ENCODE measurements at places on chromosomes 4 and X.

GRCh38 chrX:15718283-15718970, 19.6 kb upstream of the CA5B start:
- no peak for DNase-seq

GRCh38 chr4:39732728-39733127, 34.8 kb downstream of the UBE2K start:
- DNase-seq, result no peak

DNA sequence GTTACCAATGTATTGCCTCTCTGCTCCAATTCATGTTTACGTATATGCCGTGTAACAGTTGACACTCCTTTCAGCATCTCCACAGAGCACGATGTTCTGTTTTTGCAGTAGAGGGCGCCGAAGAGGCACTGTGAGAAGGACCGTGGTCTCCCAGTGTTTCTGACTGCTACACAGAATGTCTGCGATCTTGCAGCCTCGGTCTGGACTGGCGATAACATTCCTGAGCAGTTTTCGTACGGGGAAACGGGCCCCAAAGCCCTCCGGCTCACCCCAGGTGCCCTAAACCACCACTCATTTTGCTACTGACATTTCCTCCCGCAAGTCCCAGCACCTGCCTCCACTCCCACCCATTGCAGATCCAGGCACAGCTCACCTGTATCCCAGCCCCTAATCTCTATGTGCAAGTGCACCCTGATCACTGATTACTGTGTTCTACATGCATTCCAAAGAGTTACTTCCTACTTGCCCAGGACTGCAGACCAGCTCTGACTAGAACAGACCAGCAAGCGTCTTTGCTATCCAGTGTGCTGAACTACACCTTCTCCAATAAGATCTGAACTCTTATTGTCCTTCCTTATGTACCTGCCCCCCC, 12.4 kb upstream of the NFXL1 start:
- peak; percentile 64 for DNase-seq

- DNase-seq, result no peak
Observed at GRCh38 chr4:138251938-138252337, 9.8 kb upstream of the SLC7A11 start.

- DNase-seq, result no peak
Observed at GRCh38 chrX:154011376-154012335, 8.0 kb downstream of the IRAK1 start.

- DNase-seq, result no peak
Observed at GRCh38 chr4:105130945-105131344, 15.7 kb upstream of the TET2 start.

GRCh38 chrX:22788221-22788620, 211.5 kb upstream of the DDX53 start:
- no peak for DNase-seq

DNA sequence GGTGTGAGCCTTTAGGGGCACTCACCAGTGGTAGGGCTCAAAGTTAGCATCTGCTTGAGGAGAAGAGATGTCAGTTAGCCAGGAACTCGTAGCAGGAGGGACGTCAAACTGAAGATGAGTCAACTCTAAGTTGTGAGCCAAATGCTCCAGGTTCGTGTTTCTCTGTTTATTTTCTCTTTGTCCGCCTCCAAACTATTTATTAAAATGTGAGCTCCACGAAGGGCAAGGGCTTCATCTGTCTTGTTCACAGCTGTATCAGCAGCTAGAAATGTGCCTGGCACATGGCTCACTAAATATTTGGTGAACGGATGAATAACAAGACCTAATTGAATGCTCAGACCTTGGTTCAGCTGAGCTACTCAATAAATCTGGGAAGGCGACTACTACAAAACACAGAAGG, 248.9 kb downstream of the BCOR start:
- no peak for DNase-seq

DNA sequence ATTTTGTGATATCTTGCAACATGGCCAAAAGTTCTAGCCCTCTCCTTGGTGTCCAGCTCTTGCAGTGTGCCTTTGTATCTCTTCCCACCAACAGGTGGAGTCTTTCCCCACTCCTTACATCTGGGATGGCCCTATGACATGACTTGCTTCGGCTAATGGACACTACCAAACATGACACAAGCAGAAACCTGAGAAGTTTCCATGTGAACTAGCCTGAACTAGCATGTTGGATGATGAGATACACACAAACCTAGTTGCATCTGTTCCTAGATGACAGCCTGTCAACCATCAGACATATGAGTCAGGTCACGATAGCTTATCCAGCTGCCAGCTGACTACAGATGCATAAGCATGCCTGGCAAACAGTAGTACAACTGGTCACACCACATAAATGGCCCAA, 207.5 kb upstream of the FTHL17 start:
- DNase-seq, result no peak

DNA sequence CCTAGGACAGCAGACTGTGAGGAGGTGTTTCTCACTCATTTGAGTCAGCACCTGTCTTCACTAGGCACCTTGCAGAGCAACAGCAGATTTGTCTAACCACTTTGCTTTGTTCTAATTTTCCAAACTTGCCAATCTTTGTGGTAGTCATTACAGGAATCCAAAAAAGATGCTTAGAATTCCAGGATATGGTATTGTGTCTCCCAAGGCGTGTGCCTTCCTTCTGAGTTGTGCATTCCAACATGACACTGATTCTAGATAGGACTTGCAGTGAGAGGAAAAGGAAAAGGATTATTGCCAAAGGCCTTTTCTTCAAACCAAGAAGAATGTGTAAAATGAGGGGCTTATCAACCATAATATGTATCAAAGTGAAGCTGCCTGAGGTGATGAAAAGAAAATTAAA, 126.2 kb downstream of the MAPK10 start:
- DNase-seq, result no peak

- peak; percentile 62 for DNase-seq
Observed at GRCh38 chr4:1723131-1723801, 1.9 kb downstream of the TACC3 start.

DNA sequence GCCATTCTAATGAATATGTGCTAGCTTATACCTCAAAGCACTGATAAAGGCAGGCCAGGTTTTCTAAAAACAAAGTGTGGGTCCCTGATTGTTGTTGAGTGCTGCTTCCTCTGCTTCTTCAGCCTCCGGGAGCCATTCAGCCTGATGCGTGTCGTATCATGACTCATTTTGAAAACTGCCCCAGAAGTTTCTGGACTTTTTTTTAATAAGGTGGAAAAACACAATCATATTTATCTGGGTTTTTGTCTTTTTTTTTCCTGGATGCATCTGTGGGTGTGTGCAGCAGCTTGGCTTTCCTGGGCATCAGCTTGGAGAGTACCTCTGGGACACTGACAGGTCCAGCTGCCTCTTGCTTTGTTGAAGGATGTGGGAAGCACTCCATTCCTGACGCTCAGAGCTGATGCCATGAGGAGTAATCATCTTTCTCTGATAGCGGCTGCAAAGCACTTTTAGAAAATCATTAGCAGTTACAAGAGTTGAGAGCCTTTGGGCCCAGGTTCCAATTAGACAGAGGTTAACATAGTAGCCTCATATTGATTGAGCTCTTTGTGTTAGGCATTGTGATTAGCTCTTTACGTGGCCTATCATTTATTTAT, 66.9 kb downstream of the PARM1 start:
- no peak for DNase-seq

- no peak for DNase-seq
Observed at GRCh38 chr4:38677441-38677840, 13.4 kb downstream of the KLF3 start.

DNA sequence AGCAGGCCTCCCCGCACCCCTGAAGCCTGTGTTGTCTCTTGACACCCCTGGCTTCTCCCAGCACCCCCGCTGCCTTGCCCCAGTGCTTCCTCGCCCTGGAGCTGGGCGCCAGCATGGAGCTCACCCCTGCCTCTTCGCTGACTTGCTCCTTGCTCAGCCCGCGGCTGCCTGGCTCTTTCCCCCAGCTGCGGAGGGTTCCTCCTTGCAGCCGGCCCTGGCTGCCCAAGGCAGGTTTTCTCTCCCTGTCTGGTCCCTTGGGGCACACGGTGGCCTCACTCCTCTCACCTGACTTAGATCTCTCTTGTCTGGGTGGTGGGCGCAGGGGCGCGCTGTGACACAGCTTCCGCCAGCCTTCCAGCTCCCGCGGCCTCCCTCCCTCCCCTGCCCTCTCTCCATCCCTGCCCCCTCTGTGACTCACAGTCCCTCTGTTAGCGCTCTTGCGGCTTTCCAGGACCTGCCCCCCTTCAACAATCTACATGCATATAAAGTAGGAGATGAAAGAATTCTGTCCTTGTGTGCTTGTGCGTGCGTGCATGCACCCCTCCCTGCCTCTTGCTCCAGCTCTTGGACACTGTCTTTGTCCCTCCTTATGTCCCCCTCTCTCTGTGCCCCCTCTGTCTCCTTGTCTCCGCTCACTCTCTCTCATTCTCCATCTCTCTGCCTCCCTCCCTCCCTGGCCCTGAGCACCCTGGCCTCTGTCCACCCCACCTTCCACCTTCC, 2.2 kb downstream of the PLXNB3 start:
- DNase-seq, result peak; percentile 63

- no peak for DNase-seq
Observed at GRCh38 chr4:123941306-123941705, 544.7 kb downstream of the SPRY1 start.

GRCh38 chr4:43992552-43992951, 456.1 kb downstream of the KCTD8 start:
- no peak for DNase-seq

Data from stimulated activated naive CD8-positive, alpha-beta T cell treated with anti-CD3 and anti-CD28 coated beads, Interleukin-15, Interleukin-2, amounts not matched to agents 100 U/mL and 50 U/mL, for 24 hours (primary cell).